ENCODE measurements at places on chromosomes 2 and 18.

- DNase-seq: no peak
These were observed 58.9 kb upstream of the SNTG2 start for GRCh38 chr2:891734-892133.

GRCh38 chr2:9709539-9710285, 78.9 kb upstream of the YWHAQ start:
- no peak for DNase-seq

GRCh38 chr2:151931756-151932155, 103.5 kb upstream of the ARL5A start:
- DNase-seq: no peak

- DNase-seq: no peak
These were observed 269.7 kb downstream of the ALPK2 start for GRCh38 chr18:58359218-58359617.

- DNase-seq: no peak
These were observed 59.7 kb upstream of the SALL3 start for GRCh38 chr18:78919956-78920355.

- DNase-seq: no peak
These were observed 304.0 kb downstream of the LNPK start for GRCh38 chr2:175698061-175698460.

DNA sequence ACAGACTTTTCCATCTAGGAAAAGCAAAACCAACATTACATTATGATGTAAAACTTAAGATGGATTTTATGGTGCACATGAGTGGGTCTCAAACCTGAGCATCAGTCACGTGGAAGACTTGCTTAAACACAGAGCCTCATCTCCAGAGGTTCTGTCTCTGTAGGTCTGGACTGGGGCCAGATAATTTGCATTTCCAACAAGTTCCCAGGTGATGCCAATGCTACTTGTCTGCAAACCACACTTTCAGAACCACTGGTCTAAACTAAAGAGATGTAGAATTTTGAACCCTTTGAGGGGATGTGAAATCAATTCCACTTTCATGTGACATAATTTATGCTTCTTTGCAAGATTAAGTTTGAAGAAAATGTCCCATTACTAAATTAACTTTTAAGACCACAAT, 522.8 kb downstream of the MBD2 start:
- no peak for DNase-seq

DNA sequence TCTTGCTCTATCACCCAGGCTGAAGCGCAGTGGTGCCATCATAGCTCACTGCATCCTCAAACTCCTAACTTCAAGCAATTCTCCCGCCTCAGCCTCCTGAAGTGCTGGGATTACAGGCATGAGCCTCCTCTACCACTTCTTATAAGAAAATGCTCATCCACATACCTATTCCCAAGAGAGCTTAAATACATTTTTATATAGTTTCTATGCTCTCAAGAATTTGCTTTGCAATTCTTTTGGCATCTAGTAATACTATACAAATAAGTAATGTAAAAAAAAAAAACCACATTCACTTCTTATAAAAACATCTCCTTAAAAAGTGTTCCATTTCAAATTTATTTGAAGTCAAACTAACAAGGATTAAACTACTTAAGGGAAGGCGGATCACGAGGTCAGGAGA, 197.3 kb downstream of the DNAH7 start:
- DNase-seq: no peak

DNA sequence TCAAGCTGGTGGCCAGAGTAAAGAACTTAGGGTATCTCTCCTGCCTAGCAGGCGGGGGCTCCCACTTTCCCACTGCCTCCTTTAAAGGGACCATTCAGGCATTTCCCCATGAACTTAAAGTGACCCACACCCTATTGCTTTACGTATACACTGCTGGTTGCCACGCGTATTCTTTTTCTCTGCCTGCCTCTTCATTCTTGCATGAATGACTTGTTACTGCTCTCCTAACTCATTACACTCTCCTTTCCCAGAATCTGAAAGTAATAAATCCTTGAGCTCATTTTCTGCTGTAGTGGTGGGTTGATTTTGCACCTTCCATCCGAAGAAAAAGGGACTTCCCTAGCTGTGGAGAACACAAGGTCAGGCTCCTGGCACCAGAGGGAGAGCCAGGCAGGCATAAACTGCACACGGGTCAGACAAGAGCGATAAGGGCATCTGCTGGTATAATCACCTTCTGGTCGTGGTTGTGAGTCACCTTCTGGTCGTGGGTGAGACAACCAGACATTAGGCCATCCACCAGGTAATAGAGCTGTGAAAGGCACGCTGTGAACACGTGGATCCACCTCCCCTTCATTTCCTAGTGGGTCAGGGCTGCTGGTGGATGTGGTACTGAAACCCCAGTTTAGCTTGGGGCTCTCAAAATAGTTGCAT, 950.3 kb downstream of the SOCS6 start:
- DNase-seq: no peak

GRCh38 chr2:88110830-88111229, 17.0 kb downstream of the FABP1 start:
- DNase-seq: no peak

- no peak for DNase-seq
These were observed 104.6 kb downstream of the SP3 start for GRCh38 chr2:173860566-173860965.

- DNase-seq: no peak
These were observed 286.2 kb upstream of the TRIB2 start for GRCh38 chr2:12430407-12431133.

- no peak for DNase-seq
These were observed 59.3 kb downstream of the PRKRA start for GRCh38 chr2:178391701-178392100.

DNA sequence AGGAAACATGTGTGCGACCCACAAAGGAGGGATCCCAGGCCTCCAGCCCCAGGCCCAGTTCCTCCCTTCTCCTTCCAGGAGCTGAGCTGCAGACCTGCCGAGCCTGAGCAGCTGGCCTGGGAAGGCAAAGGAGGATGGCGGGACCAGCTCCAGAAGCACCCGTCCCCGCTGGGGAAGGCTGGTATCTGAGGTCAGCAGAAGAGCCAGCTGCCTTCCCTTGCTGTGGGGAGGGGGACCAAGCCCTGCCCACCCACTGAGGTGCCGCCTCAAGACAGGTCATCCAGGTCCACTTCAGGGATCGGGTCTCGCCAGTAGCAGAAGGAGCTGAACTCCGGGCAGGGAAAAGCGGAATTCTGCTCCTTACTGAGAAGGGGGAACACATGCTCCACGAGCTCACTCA, 73.2 kb downstream of the EMILIN2 start:
- DNase-seq: no peak

DNA sequence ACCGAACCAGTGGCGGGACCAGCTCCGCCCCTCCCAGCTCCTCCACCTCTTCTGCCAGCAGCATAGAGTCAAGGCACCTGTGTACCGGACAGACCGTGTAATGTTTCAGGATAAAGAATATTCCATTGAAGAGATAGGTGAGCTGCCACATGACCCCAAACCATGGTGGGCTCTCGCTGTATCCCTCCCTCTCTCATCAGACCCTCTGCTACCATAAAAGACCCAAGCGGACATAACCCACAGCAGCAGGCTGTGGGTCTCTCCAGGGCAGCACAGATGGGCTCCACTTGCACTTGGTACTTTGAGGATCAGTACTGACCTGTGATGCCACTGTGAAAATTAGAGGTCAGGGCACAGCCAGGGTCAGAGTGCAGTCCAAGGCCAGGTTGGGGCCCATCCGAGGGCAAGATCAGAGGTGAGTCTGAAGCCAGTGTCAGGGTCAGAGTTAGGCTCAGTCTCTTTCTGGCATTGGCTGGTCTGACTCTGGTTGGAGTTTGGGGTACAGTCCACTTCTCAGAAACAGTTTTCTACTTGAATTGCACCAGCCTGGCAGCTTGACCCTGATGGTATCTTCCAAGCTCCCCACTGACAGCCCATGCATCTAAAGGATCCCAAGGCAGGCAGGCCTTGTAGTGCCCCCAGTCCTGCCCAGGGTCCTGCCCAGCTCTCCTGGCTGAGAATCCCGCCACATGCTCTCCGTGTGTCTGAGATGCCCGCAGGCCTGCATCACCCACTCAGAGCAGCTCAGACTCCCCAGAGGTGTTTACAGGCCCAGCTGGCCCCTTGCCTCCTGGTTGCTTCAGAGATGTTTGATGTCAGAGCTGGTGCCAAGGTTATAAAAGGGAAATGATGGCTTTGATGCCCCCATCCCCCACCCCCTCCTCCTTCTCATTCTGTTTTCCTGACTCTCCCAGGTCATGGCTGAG, 212.1 kb downstream of the DYSF start:
- DNase-seq: no peak

DNA sequence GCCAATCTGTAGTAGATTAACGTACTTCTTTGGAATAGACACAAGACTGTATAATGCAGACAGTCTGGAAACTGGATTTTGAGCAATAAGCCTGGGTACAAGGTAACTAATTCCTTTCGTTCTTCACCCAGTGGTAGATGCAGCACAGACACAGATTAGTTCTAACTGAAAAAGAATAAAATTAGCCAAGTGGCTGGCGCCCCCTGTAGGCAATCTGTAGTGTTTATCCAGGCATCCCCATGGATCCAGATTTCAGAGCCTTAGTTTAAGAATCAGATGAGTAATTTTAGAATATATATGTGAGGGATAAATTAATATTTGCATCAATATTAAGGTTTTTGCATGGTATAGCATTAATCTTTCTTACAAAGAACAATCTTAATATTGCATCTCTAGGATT, 563.9 kb downstream of the DCC start:
- DNase-seq: no peak

GRCh38 chr2:165587335-165587938, 117.9 kb downstream of the CSRNP3 start:
- DNase-seq: no peak

DNA sequence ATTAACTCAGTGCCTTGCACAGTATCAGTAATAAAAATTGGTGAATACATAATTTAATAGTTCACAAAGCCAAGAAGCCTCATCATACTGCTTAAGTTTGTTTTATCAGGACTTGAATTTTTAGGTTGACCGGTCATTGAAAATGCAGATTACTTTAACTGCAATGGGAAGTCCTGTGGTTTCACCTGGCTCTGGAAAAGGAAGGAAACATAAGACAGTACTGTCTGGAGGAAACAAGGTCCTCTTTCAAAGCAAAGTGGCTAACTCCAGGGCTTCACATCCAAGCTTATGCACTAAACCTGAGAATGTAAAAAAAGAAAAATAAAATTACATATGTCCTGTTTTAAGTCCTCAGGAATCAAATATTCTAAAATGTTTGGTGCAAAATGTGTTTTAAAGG, 119.7 kb downstream of the DLGAP1 start:
- no peak for DNase-seq

DNA sequence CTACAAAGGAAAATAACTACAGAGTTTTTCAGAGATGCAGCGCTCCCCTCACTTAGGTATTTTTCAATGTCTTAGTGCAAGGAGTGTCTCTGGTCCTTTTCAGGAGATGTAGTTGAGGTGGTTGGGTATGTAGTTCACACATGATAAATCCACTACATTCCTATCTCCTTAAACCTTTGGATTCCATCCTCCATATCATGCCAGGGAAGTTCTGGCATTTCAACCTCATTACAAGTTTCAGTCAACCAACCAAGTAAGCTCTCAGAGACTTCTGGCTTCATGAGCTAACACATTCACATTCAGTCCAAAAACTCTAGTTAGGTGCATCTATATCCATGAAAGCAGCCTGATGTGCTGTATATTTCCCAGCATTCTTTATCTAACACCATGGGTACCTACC, 47.3 kb downstream of the MAP3K20 start:
- DNase-seq: no peak

- no peak for DNase-seq
These were observed 8.3 kb downstream of the ATG16L1 start for GRCh38 chr2:233259730-233260129.

DNA sequence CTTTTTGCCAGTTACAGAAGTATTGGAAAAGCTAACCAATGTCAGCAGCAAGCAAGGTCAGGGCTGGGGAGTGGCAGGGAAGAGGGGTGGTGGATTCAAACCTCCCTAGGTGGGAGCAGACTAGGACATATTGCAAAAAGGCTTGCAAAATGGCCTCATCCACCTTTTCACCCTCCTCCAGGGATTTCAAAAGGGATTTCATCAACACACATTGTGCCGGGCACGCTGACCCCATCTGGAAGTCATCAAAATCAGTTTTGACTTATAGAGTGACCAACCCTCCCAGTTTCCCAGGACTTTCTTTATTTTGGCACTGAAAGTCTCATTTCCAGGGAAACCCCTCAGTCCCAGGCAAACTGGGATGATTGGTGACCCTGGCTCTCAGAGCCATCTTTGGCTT, 94.7 kb downstream of the BIN1 start:
- no peak for DNase-seq

GRCh38 chr2:219689676-219690628, 62.5 kb downstream of the SLC4A3 start:
- DNase-seq: no peak

DNA sequence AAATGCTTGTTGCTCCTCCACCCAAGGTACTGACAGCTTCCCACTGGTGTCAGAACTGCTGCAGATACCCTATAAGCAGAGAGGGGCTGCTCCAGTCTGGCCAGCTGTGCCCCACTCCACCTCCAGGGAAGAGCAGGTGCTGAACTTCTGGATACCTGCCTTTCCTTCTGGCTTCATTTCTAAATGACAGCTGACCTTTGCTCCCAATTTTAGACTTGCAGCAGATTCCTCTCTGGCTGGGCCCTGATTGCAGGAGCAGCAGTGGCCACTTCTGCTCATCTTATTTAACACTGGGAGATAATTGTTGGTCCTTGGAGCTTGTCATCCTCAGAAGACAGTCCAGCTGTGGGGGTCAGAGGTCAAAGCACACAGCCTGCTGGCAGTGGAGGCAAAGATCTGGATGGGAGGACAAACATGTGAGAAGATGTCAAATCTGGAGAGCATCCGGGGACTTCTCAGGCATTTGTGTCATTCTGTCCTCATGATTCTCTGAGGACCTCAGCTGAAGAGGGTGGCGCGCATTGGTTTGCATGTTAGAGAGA, 38.9 kb downstream of the SETBP1 start:
- DNase-seq: no peak

Measured in breast epithelium (tissue), 4 donors.